SK-N-MC (cell line): ENCODE measurements at places on chromosomes 6 and 20.

DNA sequence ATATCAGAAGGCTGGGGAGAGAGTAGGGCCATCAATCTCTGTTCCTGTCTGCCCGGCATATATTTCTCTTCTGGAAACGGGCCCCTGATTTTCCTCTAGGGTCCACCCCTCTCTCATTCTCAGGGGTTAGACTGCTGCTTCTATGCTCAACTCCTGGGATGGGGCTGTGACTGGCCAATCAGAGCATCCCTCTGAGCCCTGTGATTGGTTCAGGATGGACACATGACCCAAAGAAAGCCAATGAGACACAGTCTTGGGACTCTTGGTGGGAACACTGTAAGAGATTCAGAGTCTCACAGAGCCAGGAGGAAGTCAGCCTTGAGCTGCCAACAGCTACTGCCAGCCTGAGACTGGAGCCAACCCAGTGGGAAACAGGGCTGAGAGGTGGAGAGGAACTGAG, 31.0 kb upstream of the KCNB1 start:
- no peak for DNase-seq

- peak; percentile 26 for DNase-seq
Observed at GRCh38 chr6:53888931-53889330, 94.1 kb downstream of the LRRC1 start.

DNA sequence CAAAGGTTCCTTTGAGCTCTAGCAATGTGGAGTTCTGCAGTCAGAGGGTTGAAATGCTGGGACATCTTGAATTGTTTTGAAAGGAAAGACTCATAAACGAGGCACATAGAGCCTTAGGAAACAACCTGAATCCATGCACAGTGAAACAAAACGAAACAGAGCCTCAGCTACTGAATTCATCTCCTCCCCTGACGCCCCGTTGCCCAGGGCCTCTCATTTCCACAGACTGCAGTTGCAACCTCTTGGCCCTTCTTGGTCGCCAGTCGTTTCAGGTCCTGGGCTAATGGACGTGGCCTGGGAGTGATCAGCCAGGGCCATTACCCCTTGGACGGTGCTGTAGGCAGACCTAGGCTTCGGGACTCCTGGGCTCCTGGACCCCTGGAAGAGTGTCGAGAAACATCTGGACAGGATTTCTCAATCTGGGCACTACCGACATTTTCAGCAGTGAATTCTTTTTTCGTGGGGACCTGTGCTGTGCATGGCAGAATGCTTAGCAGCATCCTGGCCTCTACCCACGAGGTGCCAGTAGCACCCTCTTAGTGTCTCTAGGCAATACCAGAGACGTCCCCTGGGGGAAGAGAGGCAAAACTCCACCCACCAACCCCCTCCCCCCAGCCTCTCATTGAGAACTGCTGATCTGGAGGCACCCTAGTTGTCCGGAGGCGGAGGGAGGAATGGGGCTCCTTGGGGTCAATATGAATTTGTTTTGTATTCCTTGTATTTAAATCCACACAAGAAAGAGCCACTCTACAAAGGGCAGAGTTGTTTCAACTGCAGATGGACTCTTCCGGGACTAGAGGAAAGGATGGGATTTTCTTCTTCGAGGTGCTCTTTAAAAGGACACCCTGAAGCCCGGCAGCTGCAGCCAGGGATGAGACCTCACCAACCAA, 50.2 kb downstream of the TMEM242 start:
- DNase-seq, result no peak

DNA sequence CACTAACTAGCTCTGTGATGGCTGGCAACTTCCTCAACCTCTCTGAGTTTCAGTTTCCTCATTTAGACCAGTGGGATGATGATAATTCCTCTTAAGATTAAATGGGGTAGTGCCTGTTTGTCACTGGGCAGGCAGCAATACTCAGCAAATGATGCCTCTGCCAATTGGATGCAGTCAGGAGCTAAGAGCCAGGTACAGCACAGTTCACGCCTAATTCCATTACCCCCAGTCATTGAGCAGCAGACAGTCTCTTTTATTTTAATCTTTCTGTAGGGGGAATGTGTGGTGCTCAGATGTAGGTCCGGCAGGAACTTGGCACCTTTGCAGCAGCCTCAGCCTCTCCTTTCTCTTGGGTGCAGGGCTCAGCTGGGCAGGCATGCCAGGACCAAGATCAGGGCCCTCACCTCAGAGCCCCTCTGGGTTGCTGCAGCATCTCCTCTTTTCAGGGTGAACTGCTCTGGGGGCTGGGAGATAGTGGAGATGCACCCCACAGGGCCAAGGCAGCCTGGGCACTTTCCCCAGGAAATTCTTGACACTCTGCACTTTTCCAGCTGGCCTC, 243.8 kb downstream of the LRFN2 start:
- no peak for DNase-seq

DNA sequence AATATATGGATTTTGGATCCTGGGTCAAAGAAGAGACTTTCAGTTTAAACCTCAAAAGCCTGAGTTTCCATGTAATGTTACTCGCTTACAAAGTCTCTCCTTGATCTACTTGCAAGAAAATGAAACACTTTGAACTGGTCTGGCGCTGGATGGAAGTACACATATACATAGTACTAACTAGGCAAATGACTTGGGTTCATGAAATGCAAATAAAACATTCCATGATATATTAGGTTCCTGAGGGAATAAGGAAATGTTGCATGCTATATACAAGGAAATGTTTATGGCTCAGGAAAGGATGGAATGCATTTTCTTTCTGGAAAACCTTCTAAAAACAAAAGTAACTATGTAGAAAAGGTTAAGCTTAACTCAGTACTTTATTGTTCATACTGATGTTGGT, 11.4 kb upstream of the TXLNB start:
- DNase-seq, result no peak

GRCh38 chr6:95545686-95546085, 31.6 kb upstream of the MANEA start:
- no peak for DNase-seq

DNA sequence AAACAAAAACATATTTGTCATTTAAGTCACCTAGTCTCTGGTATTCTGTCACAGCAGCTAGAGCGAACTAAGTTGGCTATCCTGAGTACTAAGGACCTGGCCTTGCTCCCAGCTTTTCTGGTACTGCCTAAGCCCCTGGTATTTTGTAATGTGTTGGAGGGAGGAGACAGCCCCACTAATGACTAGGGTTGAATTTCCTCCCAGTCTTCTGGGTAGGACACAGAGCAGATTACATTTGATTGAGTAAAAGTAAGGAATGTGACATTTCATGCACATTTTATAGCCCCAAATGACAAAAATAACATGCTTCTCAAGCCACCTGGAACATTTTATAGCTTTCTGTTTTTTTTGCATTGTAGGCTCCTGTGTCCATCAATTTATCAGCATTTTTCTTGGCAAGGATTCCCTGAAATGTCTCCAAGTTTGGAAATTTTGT, 47.9 kb upstream of the DDR1 start:
- no peak for DNase-seq

DNA sequence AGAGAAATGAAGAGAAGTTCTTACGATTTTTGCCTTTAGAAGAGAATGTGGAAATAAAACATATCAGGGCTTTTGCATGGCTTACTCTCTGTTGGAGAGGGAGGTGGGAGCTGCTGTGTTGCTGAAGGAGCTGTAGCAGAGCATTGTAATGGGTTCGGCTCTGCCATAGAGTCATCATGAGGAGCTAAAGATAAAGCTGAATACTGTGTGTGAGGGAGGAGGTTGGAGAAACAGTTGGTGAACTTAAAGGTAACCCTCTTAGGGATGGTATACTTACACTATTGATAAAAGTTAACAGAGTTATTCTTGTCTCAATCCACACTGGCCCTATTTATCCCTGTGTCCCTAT, 34.8 kb downstream of the CTNNBL1 start:
- DNase-seq, result no peak

DNA sequence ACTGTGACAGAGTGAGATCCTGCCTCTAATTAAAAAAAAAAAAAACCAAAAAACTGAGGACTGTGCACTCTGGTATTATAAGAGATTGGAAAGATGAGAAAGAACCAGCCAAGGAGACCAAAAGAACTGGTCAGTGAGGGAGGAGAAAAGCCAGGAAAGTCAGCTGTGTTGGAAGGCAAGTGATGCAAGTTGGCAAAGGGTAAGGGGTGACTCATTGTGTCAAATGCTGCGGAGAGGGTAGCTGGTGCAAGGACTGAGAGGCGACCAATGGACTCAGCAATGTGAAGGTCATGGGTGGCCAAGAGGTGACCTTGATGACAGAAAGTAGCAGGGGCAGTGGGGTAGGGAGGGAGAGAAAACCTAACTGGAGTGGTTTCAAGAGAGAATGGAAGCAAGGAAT, 27.4 kb upstream of the LRRN4 start:
- DNase-seq, result no peak

DNA sequence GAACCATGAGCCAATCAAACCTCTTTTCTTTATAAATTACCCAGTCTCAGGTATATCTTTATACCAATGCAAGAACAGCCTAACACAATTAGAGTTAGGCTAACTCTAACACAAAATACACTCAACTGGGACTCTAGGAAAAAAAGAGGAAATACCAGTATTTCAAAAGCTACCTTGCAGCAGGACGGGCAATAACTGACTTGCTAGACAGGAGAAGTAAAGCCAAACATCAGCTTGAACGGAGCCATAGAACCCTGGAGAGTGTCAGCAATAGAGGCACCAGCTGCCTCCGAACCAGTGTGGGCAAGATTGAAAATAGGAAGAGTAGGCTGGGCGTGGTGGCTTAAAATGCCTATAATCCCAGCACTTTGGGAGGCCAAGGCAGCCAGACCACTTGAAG, 162.0 kb upstream of the SOX4 start:
- no peak for DNase-seq

- peak; percentile 61 for DNase-seq
Observed at GRCh38 chr6:158322724-158323560, 10.7 kb downstream of the TULP4 start.

DNA sequence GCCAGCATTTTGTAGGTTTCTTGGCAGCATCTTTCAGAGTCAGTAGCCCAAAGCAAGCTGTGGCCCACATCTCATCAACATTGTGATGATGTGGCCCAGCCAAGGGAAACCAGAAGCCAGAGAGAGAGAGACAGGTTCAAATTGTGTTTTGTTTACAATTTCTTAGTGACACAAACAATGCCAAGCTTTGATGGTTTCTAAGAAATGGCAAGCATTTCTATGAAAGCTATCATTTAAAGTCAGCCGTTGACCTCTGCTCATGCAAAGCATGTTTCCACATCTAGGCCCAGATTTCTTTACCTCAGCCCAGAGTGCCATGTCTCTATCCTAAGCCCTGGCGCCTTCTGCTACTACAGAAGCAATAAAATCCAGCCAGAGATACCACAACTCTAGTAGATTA, 32.9 kb downstream of the GCM1 start:
- no peak for DNase-seq

DNA sequence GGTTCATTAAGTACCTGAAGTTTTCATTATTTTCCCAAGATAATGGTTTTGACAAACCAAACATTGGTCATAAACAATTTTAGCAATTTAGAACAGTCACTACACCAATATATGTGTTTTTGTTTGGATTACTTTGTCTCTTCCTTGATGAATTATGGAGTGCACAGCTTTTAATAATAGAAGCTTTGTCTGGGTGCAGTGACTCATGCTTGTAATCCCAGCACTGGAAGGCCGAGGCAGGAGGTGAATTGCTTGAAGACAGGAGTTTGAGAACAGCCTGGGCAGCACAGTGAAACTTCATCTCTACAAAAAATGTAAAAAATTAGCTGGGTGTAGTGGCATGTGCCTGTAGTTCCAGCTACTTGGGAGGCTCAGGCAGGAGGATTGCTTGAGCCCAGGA, 89.4 kb upstream of the ANKEF1 start:
- DNase-seq, result no peak

DNA sequence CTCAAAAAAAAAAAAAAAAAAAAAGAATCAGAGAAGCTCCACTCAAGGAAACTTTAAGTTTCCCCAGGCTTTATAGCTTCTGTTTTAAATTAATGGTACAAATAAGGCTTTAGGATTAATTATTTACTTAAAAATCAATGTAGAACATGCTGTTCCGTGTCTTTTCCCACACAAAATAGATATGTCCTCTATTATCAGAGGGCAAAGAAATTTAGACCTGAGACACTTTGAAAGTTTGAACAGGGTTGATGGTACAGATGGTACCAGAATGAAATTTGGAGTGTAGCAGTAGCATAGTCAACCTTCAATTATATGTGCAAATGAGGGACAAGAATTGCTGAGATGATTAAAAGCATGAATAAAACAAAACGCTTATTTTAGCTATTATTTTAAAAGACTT, 32.2 kb upstream of the REV3L start:
- no peak for DNase-seq
